ENCODE measurements at places on chromosomes 3 and 15. TPM values are rescaled to one million over a fixed set of nuclear protein-coding genes. Genes with fewer than 3 reads are reported as not detected.

The GHRL gene
- total RNA-seq, result not detected

- DNase-seq, result no peak
These were observed 48.8 kb upstream of the TMCO5A start for GRCh38 chr15:37885651-37886050.

The TRPM1 gene
- not detected for total RNA-seq

DNA sequence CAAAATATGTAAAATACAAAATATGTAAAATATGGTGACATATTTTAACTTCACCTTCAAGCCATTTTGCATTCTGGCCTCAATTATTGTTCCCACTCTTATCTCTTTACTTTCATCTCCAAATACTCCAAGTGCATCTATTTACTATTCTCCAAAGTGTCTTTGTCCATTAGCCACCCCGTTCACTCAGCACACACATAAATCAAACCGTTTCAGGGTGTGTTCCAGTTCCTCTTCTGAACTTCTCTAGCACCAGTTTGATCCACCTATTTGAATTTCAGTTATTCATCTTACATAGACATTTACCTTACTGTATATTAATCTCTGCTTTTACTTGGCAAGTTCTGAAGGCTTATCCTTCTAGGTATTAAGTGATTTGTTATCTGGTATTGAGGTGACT lies 45.1 kb downstream of the SGO1 start:
- DNase-seq, result no peak

- no peak for DNase-seq
These were observed 42.7 kb upstream of the TFRC start for GRCh38 chr3:196124608-196125007.

The GOLGA6L7 gene
- total RNA-seq, result not detected

The ZBED2 gene
- not detected for total RNA-seq

The THSD4 gene
- 58.0 TPM for total RNA-seq

DNA sequence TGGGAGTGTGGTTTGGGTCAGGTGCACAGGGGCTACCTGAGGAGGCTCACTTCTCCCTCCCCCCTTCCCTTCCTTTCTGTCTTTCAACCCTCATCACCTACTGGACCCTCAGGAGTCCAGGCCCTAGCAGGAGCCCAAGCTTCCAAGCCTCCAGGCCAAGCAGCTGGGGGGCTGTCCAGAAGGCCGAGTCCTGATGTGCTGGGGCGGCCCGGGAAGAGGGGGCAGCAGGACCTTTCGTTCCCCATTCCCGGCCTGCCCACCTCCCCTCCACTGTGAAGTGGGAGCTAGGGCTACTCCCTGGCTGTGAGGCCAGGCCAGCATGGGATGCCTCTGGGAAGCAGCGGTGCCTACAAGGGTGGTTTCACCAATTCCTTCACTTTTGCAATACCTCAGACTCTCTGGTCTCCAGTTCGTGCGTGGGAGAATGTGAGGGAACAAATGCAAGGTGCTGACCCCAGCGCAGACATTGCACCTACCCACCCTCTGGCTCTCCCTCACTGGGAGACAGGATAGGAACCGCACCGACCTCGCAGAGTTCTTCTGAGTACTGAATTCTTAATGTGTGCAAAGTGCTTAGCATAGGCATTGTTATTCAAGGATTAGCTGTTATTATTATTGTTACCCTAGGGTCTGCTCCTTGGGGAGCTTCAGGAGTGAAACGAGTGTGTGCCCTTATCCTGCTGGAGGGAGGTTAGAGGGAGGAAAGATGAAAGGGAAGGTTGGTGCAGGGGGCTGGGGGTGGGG lies 2.5 kb downstream of the EPHB3 start:
- no peak for DNase-seq

DNA sequence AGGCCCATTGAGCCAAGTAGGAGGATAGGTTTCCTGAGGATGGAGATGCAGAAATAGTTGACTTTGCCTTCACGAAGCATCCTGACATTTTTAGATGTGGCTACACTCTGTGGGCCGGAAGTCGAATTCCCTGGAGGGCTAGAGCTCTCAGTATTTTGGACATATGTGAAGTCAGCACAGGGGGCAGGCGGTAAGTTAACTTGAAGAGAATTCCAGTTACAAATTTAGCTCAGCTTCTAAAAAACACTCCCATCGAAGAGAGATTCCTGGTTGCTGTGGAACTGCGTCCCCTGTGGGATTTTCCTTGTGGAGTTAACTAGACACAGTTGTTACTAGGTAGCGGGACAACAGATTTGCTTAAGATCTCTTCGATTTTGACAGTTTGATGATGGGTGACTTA lies 161.9 kb upstream of the RGMA start:
- DNase-seq, result no peak

DNA sequence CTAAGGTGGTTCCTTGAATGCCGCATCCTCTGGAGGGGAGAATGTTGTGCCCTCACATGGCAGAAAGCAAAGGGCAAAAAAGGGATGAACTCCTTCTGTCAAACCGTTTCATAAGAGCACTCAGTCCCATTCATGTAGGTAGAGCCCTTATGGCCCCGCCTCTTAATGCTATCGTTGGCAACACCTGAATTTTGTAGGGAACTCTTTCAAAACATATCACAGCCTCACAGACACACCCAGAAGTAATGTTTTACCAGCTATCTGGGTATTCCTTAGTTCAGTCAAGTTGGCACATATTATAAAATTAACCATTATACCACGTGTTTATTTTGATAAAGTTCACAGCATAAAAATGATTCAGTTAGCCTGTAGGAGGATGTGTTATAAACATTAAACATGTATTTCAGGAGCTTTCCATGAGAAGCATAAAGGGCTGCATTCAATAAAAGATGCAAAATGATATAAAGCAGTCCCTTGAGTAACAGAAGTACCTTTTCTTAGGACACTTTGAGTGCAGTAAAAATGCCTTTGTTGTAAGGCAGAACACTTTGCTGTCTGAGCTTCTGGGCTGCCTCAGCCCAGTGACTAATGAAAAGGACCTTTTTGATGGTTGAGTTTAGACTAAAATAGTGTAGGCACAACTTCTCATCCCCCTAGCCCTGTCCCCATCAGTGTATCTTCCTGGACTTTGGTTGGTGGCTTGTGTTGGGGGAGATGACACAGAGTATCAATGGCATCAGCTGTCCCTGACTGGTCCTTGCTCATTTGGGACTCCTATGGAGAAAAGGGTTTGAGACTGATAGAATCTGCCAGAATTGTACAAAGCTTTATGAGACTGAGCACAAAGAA lies 263.5 kb upstream of the TPRG1 start:
- DNase-seq, result no peak

The ZNF106 gene
- total RNA-seq, result 109 TPM
